Stimulated activated CD4-positive, alpha-beta T cell treated with anti-CD3 and anti-CD28 coated beads, Interleukin-4, amount 100 ng/mL, for 4 hours (primary cell): ENCODE measurements at places on chromosomes 6 and 20.

- DNase-seq = no peak
Measured at GRCh38 chr20:35929301-35929700, 25.0 kb downstream of the SCAND1 start.

GRCh38 chr6:106114492-106114891, 28.4 kb downstream of the PRDM1 start:
- peak; percentile 26 for DNase-seq

GRCh38 chr6:127554435-127555006, 22.5 kb upstream of the C6orf58 start:
- no peak for DNase-seq

GRCh38 chr20:22374678-22375590, 209.4 kb downstream of the FOXA2 start:
- no peak for DNase-seq
